NCI-H1092 (cell line): ENCODE measurements at places on chromosomes 7 and 10.

DNA sequence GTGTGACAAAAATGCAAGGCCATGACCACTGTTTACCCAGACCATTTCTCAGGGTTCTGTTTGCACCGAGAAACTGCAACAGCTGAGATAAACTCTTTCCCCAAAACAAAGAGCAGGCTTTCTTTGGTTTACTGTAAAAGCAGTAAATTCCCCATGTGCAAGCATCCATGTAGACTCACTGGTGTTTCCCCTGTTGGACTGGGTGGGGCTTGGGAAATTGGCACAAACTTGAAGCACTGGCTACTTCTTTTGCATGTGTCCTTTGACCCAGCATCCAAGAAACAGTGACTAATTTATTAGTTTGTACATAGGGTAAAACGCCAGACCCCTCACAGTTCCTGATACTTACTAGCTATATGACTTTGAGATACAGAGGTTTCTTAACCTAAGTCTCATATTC is 12.3 kb downstream of the IQUB start:
- DNase-seq, result no peak

GRCh38 chr10:89095701-89096391 is 105.2 kb downstream of the FAS start:
- no peak for DNase-seq

GRCh38 chr10:104638861-104639589 is 2.1 kb upstream of the SORCS3 start:
- no peak for DNase-seq

DNA sequence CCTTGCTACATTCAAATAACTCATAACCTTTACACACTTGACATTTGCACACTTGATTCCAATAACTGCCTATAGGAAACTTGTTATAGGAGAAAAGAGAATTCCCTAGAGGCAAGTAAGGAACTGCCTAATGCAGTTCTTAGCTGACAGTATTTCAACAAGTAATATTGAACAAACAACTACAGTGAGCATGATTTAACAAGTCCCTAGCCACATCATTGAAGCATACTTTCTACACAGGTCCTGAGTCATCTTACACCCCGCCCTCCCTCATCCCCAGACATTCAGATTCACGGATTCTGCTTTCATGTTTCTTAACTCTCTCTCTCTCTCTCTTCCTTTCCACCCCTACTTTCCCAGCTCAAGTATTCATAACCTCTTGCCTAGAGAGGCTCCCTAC is 153.5 kb downstream of the LSM5 start:
- no peak for DNase-seq

- no peak for DNase-seq
These were observed 279.3 kb upstream of the SHH start for GRCh38 chr7:156091519-156092080.

DNA sequence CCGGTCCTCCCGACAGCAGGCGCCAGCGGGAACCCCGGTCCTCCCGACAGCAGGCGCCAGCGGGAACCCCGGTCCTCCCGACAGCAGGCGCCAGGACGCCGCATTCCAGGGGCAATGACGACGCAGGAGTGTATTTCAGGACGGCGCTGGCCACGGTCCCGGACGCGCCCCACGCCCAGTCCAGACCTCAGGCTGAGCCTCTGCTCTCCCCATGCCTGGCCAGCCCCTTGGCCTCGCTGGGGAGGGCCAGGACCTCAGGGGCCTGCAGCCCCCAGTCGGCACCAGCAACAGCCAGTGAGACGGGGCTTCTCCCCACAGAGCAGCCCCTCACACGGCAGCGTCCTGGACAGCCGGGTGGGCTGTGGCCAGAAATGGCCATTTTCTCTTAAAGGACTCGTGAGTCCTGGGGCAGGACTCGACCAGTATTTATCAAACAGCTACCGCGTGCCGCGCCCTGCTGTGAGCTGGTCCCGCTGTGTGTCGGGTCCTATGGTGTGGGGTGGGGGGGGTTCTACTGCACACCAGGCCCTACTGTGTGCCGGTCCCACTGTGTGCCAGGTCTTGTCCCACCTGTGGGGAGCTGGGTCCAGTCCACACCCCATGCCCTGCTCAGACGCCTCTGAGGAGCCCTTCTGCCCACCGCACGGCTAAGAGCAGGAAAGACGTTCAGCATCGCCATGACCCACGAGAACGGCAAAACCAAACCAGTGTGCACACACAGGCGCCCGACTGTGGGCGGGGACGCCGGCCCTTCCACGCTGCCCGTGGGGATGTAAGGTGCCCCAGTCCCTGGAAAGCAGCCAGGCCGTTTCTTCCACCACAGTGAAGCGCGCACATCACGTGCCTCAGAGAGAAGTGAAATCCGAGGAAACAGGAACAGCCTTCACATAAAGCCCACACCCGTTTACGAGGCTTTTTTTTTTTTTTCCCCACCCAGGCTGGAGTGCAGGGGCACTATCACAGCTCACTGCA is 33.3 kb downstream of the GET4 start:
- DNase-seq, result no peak

GRCh38 chr7:6306471-6306870 is 34.0 kb upstream of the CYTH3 start:
- DNase-seq, result no peak

DNA sequence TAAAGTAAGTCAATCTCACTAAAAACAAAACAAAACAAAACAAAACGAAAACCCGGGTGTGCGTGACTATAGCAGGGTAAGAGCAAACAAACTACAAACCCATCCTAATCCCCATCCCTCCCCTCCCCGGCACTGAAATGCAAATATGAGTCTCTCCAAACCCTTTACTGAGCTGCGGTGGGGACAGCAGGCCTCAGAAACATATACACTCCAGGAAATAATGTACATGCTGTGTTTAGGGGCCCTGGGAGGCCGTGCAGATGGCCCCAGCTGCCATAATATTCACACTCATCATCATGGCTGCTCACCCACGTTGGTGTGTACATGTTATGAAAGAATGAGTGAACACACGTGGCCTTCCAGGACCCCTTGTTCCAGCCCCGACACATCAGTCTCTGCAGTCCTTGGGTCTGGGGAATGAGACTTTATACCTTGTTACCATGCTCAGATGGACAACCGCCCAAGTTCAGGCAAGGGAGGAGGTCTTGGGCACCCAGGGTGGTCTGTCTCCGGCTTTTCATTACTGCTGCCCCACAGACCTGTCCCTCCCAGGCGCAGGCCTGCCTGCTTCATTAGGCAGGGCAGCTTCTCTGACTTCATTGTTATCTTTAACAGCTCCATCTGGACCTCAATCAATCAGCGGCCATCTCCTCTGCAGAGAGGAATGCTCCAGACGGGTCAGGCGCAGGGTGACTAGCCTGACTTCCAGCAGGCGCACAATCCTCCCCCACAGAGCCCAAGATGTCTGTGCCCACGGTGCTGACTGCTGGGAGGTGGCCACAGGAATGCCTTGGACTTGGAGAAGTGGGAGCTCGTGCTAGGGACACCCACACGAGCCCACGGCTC is 20.6 kb downstream of the HSPA12A start:
- no peak for DNase-seq

DNA sequence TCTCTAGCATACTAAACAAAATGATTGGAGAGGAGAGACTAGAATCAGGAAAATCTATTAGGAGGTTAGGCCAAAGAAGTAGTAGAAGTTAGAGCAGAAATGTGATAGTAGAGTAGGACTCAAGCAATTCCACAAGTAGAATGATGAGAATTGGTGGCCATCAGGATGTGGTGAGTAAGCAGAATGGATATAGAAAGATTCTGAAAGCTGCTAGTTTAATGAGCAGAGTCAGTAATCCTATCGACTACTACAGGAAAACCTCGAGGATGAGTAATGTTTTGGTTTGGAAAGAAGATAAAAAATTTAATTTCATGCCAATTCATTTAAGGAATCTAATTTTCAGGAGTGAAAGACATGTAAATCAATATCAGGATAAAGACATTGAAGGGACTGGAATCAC is 648.3 kb upstream of the PHF14 start:
- DNase-seq, result no peak

DNA sequence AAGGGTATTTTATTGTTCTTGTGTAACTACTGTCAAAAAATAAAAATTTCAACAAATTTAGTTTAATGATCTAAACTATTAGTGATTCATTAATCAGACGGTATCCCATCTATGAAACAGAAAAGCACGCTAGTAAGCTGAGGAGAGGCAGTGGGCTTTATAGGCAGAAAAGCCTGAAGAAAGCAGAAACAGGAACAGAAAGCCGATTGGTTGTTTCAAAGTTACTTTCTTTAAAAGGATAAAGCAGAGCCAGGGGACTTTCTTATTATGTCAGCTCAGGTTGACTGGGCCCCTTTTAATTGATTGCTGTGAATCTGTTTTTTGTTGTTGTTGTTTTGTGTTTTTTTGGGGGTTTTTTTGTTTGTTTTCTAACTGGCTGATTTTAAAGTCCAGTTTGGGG is 105.5 kb downstream of the TES start:
- no peak for DNase-seq

GRCh38 chr10:52030051-52030790 is 283.9 kb upstream of the DKK1 start:
- no peak for DNase-seq

DNA sequence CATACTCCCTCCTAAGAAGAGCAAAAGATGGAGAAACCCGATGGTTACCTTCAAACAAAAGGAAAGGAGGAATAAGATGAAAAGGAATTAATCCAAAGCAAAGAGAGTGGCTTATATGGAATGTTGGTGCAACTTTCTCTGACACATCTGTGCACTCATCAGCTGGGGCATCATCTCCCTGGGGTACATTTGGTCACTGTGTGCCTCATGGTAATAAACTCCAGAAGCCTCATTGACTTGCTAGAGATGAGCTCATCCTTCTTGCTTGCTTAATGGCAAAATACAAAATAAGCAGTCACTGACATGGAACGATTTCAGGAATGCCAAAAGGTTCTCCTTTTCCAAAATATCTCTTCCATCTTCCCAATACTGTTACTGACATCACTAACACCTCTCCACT is 22.5 kb downstream of the CAV1 start:
- DNase-seq, result no peak

GRCh38 chr10:14396411-14397048 is 65.8 kb upstream of the FRMD4A start:
- no peak for DNase-seq

DNA sequence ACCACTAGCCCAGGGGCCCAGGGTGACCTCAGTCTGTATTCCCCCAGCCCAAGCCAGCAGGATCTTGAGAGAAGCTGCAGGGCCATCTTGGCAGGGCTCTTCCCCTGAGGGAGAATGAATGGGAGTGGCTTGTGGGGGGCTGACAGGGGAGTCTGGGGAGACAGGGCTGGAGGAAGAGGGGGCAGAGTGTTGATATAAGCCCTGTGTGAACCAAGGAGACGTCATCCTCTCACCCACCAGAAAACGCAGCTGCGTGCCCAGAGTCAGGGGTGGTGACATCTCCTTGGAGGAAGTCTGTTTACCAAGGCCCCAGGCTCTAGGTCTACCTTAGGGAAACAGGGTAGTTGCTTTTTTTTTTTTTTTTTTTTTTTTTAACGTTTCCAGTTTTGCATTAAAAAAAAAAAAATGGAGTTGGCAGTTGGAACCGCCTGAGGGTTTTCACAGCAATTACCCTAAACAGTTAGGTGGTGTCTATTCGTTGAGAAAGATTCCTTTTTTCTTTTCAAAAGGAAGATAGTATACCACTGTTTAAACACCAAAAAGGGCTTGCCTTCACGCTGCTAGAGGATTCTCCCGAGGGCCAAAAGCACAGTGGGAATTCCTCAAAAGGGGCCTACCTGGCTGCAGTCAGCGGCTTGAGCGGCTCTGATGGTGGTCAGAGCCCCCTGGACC is 113.8 kb downstream of the PRPF18 start:
- DNase-seq, result no peak

DNA sequence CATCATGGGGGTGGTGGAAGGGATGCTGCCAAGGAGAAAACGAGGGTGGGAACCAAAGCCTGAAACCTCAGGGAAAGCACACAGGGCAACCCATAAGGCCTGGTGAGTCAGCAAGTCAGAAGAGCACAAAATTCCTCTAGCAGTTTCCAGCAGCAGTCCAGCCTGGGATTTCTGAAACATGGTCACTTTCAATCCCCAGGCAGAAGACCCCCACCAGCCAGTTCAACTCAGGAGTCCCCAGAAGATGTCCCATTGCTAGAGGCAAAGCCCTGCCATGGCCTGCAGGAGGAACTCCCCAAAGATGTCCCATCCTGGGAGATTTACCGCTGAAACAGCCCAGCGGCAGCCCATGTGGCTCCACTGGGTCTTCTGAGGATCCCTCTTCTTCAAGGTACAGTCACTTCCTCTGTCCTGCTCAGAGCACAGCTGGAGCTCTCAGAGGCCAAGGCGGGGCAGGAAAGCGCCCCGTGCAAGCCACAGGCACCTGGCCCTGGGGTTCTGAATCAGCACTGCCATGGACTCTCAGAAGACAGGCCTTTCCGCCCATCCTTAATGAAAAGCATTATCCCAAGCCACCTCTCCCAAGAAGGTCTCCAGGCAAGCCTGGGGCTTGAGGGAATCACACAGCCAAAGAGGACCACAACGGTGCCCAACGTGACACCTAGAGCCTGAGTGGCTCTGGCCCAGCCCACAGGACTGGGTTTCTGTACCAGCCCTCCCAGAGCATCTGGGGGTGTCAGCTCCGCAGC is 196.9 kb downstream of the GRID1 start:
- no peak for DNase-seq

DNA sequence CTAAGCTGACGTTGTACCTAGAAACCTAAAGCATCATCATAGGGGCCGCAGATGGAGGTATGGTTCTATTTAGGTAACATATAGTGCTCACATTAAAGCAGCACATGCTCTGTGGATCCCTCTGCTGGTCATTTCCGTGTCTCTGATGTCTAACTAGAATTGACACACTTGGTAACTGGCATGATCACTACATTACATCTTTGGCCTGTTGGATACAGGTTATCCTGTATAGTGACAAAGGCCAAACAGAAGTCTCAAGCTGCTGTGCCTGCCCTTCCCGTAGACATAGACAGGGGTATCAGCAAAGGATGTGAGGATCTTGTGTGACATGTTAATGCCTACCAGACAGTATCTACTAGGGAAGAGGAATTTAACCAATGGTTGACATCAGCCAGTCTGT is 51.2 kb downstream of the KIF5B start:
- DNase-seq, result no peak

- DNase-seq, result no peak
These were observed 35.1 kb downstream of the CH25H start for GRCh38 chr10:89171996-89172395.

DNA sequence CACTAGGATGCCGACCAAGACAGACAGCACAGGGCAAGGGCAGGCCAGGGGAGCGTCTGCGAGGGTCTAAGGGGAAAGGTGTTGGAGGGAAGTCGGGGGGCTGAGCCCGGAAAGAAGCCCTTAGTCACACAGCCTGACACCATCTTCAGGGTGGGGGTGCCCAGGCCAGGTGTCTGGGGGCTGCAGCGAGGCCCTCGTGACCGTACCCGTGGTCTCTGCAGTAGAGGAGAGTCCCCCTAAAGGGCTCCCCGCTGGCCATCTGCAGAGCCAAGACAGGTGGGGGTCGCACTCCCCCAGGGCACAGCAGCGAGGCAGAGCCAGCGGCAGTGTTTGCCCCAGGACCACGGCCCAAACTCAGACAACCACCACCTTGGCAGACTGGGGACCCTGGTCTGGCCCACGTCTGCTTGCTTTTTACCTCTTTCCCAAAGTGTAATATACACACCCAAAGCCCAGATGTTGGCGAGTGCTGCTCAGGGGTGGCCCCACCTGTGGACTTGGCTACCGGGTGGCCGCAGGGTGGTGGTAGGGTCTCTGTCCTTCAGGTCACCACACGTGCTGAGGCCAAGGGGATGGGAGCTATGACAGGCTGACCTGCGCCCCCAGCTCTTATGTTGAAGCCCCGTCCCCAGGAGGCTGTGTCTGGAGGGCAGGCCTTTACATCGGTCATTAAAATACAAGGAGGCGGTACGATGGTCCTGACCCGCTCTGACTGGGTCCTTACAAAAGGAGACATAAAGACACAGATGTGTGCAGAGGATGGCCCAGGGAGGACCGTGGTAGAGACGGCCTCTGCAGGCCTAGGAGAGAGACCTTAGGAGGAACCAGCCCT is 107.4 kb downstream of the DNAJB6 start:
- DNase-seq, result no peak
